ENCODE measurements at places on chromosomes 2 and 18.

GRCh38 chr2:205775097-205775877 lies 93.0 kb downstream of the NRP2 start:
- no peak for DNase-seq

DNA sequence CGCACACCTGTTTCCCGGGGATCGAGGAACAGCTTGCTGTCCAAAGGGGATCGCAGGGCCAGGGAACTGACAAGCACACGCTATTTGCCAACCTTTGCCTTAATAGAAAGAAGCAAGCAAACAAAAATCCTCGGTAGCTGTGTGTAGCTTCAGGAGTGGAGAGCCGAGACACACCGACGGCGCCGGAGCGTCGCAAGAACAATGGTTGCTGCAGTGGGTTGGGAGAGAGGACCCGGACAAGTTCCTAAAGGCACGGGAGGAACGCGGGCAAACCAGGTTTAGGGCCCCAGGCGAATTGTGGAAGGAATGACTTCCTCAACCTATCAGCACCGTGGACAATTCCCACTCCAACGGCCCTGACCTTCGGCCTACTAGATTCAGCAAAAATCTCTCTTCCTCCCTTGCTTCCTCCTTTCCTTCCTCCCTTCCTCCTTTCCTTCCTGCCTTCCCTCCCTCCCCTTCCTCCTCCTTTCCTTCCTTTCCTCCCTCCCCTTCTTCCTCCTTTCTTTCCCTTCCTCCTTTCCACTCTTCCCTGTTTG lies 4.9 kb upstream of the NEUROD1 start:
- DNase-seq, result no peak

- DNase-seq, result no peak
Measured at GRCh38 chr2:20574423-20574911, 76.4 kb downstream of the HS1BP3 start.

DNA sequence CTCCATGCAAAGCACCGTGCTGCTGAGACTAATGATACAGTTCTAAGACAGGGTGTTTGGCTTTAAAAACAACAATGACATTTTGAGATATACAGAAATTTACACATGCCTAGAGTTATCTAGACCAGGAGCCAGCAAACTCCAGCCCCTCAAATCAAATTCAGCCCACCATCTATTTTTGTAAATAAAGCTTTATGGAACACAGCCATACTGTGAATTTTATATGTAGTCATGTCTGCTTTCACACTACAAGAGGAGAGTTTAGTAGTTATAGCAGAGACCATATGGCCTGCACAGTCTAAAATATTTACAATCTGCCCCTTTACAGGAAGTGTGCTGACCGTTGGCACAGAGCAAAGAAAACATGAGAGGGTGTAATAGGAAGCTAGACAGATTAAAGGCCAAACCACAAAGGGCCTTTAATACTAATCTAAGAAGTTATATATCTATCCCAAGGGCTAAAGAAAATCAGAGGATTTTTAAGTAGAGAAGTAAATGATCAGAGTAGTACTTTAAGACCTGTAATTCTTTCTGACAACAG lies 39.4 kb downstream of the NBAS start:
- DNase-seq, result no peak

DNA sequence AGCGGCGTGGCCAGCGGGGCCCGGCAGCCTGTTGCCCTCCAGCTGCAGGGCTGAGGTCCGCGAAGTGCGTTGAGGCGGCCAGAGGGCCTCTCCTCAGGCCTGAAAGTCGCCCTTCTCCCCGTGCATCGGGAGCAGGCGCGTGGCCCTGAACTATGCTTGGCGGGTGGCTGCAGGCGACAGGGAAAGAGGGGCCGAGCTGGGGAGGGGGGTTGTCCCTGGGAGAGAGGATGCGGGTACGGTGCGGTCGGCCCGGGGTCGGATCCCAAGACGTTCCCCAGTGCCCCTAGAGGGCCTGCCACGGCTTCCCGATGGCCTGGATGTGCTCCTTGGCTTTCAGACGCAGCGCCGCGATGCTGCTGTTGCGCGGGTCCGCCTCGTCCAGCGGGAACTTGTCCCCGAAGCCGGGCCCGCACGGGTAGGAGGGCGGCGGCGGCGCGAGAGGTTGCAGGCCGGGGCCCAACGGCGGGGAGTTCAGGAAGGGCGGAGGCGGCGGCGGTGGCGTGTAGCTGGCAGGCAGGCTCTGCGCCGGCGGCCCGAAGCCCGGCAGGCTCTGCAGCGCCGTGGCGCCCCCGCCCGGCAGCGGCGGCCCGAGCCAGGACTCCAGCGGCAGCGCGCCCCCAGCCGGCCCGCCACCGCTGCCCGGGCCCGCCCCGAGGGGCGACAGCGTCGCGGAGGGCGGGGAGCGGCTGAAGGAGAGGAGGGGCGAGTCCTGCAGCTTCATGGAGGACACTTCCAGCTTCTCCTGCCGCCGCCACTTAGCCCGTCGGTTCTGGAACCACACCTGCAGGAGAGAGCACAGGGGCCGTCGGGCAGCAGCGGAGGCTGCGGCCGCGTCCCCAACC lies 4.3 kb downstream of the RAX start:
- peak; percentile 54 for DNase-seq

- no peak for DNase-seq
Measured at GRCh38 chr2:239102266-239102665, 254.4 kb downstream of the TWIST2 start.

GRCh38 chr2:148680462-148680861 lies 35.9 kb downstream of the EPC2 start:
- DNase-seq, result no peak

- no peak for DNase-seq
Measured at GRCh38 chr2:144835634-144836350, 315.9 kb upstream of the ZEB2 start.

GRCh38 chr18:70036771-70037347 lies 89.2 kb upstream of the CD226 start:
- no peak for DNase-seq

DNA sequence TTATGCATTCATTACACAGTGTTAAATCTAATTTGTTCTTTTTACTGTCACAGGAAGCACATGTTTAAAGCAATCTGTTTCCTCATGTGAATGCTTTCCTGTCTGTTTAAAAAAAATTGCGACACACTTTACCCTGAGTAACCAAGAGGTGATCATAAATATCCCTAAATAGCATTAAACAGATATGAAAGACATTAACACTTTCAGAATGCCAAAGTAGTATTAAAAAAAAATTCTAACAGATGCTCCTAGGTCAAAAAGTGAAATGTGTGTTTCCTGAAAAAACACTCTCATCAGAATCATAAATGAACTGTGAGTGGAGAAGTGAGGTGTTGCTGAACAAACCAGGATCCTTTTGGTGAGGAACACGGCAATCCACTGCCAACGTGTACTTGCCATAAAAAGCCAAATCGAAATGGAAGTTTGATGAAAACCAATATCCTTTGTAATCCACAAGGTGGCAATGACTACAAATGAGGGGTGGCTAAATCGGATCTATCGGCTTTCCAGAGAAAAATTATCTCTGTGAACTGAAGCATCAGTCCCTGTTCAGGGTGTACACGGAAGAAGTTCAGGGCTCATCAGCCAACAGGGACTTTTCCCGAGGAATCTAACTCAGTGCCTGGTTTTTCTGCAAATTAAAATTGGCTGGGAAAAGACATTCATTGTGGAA lies 248.9 kb downstream of the TCF4 start:
- no peak for DNase-seq

GRCh38 chr2:28465148-28465885 lies 30.5 kb upstream of the PLB1 start:
- DNase-seq, result no peak

GRCh38 chr2:100893392-100894104 lies 73.6 kb downstream of the NPAS2 start:
- no peak for DNase-seq

- DNase-seq, result no peak
Measured at GRCh38 chr2:239199041-239199768, 201.6 kb downstream of the HDAC4 start.

DNA sequence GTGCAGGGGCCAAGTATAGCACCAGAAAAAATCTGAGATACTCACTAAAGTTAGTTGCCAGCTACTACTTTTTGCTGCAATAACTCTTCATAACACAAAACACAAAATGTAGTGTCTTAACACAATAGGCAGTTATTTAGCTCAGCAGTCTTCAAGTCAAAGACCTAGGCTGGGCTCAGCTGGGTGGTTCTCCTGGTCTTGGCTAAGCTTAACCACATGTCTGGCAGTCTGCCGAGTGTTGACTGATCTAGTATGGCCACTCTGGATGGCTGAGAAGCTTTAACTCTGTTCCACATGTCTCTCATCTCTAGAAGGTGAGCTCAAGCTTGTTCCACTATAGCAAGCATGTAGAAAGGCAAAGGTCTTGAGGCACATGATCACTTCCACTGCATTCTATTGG lies 451.6 kb downstream of the SOX11 start:
- no peak for DNase-seq

GRCh38 chr2:178072000-178072382 lies 586 bp downstream of the PDE11A start:
- DNase-seq, result no peak

- no peak for DNase-seq
Measured at GRCh38 chr2:240732911-240733622, 41.4 kb downstream of the AQP12A start.

DNA sequence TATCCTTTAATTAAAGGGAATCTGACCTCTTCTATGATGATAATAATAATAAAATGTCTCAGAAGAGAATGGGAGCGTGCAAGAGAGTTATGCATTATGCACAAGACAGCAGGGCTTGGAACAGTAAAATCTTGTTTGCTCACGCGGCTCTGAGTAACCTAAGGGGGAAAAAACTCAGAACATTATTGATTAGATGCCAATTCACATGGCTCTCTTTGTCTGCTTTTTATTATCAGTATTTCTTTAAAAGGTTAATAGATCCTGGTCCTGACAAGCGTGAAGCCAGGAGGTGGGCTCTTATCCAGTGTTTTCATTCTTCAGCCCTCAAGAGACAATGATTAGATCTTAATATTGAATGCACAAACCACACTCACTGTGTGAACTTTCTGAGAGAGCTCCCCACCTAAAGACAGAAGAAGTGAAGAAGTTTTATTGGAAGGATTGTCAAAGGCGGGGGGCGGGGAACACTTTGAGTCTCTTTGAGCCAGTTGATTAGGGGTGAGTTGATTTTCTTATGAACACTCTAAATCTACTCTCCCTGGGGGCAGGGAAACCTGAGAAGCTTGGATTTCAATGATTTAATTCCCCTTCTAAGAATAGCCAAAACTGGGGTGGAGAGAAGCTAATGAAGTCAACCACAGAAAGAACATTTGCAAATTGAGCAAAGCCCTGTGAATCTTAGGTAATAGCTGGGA lies 127.5 kb upstream of the CTAGE1 start:
- no peak for DNase-seq

GRCh38 chr2:234816491-234816890 lies 135.3 kb upstream of the SH3BP4 start:
- DNase-seq, result no peak

DNA sequence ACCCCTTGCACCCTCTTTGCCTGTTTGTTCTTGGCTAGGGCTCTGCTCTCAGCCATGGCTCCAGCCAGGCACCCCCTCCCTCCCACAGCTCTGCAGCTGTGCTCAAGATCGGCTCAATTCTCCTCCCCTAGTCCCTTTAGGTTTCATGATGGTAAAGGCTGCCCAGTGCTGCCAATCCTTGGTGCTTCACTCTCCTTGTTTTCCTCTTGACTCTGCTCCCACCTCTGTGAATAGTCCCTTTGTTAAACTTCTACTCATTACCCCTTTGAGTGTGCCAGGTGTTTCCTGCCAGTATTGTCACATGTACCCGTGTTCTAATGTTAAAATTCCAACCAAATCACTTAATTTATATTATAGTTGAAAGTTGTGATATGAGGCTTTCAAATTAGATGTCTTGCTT lies 101.0 kb upstream of the CERS6 start:
- DNase-seq, result no peak

- DNase-seq, result no peak
Measured at GRCh38 chr2:236021499-236022057, 146.6 kb downstream of the GBX2 start.

DNA sequence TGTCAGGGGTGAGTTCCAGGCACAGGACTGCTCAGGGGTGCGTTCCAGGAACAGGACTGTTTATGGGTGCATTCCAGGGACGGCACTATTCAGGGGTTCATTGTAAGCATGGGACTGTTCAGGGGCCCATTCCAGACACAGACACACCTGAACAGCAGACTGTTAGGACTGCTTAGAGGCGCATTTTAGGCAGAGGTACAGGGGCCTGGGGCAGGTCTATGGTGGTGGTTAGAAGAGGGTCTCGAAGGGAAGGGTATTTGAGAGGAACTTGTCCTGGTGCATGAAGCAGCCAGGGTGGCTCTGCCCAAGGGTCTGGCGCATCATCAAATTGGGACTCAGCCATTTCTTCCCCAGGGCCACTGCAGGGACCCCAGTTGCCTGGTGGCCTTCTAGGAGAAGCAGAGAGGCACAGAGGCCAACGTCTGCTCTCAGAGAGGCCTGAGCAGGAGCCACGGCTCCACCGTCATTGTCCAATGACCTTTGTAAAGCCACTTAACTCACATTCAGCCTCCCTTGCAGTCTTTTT lies 14.8 kb upstream of the MLPH start:
- DNase-seq, result no peak

- no peak for DNase-seq
Measured at GRCh38 chr2:100895402-100895801, 75.5 kb downstream of the NPAS2 start.

GRCh38 chr18:27661320-27662018 lies 476.4 kb upstream of the CHST9 start:
- no peak for DNase-seq

DNA sequence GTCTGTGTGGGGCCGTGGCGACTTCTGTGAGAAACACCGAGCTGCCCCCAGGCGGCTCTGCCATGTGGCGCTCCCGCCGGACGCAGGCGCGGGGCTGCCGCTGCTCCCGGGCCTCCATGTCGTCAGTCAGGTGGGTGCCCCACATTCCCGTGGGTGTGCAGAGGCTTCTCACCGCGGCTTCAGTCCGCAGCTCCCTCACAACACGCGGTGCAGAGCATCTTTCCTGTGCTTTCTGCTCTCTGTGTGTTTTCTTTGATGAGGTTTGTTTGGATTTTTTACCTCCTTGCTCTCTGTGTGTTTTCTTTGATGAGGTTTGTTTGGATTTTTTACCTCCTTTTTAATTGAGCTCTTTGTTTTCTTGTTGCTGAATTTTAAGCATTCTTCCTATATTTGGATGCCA lies 13.0 kb downstream of the AQP12A start:
- DNase-seq, result peak; percentile 7

DNA sequence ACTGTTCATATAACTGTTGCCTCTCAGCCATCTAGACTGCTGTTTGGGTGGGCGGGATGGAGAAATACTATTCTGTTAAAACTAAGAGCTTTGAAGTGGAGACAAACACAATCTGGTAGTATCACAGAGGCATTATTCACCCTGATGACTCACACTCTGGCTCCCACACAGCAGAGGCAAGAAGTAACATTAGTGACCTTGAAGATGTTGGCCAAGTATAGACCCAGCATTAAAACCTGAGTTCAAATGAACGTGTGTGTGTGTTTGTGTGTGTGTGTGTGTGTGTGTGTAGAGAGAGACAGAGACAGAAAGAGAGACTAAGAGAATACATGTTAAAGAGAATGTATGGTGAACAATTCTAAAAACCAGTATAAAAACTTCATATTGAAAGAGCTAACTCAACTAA lies 22.5 kb upstream of the ACVR1 start:
- peak; percentile 44 for DNase-seq

DNA sequence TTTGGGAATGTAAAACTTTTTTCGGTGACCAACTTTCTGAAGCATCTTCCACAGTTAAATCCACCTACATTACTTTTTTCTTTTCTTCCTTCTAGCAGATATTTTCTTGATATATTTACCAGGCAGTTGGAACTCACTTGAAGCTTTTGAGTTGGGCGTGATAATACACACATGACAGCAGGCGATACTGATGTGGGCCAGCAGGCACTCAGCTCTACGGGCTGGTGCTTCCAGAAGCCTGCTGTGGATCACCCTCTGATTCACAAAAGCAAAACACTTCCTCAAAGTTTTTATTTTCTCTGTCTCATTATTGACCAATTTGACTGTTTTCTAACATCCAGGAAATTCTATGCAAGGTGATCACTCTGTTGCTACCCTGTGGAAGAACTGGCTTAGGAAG lies 22.9 kb downstream of the GRHL1 start:
- no peak for DNase-seq
